Islet precursor cell (in vitro differentiated cells): ENCODE measurements at places on chromosomes 5 and 9.

- DNase-seq = no peak
Observed at GRCh38 chr5:147927901-147928300, 21.6 kb upstream of the C5orf46 start.

- DNase-seq = no peak
Observed at GRCh38 chr5:33691856-33692255, 199.9 kb downstream of the ADAMTS12 start.

DNA sequence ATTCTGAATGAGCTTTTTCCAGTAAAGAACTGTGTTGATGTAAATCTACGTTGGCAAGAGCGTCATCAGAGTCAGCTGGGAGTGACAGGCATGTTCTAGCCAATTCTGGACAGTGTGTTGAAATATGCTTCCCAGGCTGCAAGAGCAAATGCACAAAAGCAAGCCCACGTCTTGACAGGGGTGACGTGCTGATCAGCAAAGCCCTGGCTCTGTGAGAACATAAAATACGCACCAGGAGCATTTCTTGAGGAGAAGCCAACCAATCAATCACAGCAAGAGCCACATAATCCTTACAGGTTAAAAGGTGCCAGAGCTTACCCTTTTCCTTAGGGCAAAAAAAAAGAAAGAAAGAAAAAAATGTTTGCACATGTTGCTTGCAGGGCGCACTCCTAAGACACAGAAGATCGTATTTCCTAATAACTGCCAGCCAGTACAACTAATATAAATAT, 148.1 kb downstream of the PDE4D start:
- DNase-seq = no peak

GRCh38 chr9:123478967-123479602, 123.1 kb downstream of the CRB2 start:
- DNase-seq = no peak

GRCh38 chr9:85927076-85927475, 13.9 kb upstream of the NAA35 start:
- DNase-seq = no peak
